ENCODE measurements at places on chromosomes 6 and 20. TPM values are rescaled to one million over a fixed set of nuclear protein-coding genes. Genes with fewer than 3 reads are reported as not detected.
A peak's percentile ranks its signal among the peaks of the same experiment; 100 is the strongest.

DNA sequence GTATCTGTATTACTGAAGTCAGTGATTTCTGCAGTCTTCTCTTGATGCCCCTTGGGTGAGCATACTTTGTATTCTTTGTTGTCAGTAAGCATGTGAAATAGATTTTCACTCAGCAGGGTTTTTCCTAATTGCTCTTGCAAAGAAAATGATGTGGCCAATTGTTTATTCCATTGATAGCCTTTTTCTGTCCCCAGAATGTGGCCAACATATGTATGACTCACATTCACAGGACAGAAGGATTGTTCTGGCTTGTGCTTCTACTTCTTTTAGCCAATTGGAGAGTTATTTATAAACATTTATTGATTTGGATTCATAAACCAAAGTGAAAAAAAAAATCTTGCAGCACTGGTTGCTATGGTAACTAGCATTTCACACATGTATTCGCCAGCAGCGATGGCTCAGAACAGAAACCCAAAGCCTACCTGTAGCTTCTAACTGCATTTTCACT lies 54.4 kb upstream of the RBM24 start:
- no peak overlapping the region for H3K27ac ChIP-seq
- no peak overlapping the region for H3K4me3 ChIP-seq
- no peaks in the 10 kb centered on the region for H3K27me3 ChIP-seq
- no peaks in the 10 kb centered on the region for H3K4me1 ChIP-seq
- DNase-seq, result no peak

DNA sequence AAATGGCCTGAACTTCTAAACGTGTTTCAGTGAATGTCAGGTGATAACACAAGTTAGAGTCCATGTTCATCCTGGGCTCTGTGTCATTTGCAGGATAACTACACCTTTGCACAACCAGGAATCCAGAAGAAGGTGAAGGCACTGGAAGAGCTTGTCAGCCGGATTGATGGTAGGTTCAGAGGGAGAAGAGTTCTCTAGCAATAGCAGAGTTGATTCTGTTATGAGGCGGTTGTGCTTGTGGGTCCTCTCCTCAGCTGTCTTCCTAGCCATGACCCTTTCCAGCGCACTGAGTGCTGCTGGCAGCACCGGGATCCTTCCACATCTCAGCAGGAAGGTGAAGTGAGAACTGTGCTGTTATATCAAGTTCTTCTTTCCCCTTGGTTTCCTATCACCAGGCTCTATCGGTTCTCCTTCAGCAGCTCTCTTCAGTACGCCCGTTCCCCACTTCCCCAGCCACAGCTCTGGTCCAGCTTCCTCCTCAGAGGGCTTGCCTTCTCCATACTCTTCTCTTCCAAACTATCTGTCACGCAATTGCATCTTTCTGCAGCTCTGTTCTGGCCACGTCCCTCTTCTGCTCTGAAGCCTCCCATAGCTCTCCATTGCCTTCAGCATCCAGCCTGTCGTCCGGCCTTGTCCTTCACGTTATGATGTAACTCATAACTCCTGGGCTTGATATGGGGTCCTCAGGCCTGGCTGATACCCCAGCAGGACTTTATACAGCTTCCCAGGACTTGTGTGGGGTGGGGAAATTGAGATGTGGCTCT lies 39.9 kb upstream of the RNF8 start:
- H3K27me3 ChIP-seq, result no peaks in the 10 kb centered on the region
- no peak overlapping the region for H3K27ac ChIP-seq
- DNase-seq, result no peak
- H3K36me3 ChIP-seq, result peaks cover 20% of the 10 kb centered on the region

The ME1 gene
- 9.0 TPM for total RNA-seq

DNA sequence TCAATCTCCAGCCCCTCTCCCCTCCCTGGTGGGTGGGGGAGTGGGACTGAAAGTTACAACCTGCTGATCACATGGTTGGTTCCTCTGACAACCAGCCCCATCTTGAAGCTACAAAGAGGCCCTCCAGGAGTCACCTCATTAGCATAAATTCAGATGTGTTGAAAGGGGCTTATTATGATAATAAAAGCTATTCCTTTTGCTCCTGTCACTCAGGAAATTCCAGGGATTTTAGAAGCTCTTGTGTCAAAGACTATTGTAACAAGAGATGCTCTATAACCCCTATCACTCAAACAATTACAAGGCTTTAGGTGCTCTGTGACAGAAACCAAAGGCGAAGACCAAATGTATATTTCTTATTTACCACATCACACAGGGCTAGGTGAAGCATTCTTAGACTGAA lies 30.1 kb upstream of the MBOAT1 start:
- no peak overlapping the region for H3K27ac ChIP-seq
- no peak overlapping the region for H3K4me3 ChIP-seq
- no peaks in the 10 kb centered on the region for H3K36me3 ChIP-seq
- H3K4me1 ChIP-seq, result no peaks in the 10 kb centered on the region

- no peaks in the 10 kb centered on the region for H3K4me1 ChIP-seq
- H3K4me3 ChIP-seq, result no peak overlapping the region
- DNase-seq, result no peak
- no peak overlapping the region for H3K27ac ChIP-seq
Measured at GRCh38 chr6:47581591-47581990, 104.0 kb downstream of the CD2AP start.

The ANKRD66 gene
- not detected for total RNA-seq

The RSPO4 gene
- 8.9 TPM for total RNA-seq

- peaks cover 20% of the 10 kb centered on the region for H3K4me1 ChIP-seq
- H3K27ac ChIP-seq, result no peak overlapping the region
- no peak for DNase-seq
- peaks cover 97% of the 10 kb centered on the region for H3K27me3 ChIP-seq
- no peak overlapping the region for H3K4me3 ChIP-seq
- no peaks in the 10 kb centered on the region for H3K36me3 ChIP-seq
Measured at GRCh38 chr6:98838032-98838431, 3.7 kb downstream of the POU3F2 start.

DNA sequence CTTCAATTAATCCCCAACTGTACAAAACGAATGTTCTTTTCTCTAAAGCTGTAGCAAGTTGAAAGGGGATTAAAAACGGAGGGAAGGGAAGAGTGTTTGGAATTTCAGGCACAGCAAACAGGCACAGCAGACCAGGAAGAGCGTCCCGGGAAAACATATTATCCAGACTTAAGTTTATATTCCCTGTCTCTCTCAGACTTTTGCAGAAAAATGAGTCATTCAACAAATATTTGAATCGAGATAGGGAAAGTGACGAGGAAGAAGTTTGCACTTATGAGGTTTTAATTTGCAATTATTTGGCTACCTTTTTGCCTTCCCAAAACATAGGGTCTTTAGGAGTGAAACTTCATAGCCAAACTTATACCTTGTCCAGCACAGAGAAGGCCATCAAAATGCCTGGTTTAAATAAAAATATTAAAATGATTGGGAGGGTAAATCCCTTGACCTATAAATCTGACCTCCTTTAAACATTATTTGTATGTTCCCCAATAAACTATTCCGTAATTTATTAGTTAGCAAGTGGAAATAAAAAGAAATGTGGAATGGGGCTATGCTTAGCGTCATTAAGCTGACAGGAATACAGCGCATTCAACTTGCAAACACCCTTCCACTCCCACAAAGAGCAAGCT lies 16.0 kb downstream of the HFE start:
- no peaks in the 10 kb centered on the region for H3K27me3 ChIP-seq
- H3K27ac ChIP-seq, result peak overlapping the region; percentile 97
- H3K36me3 ChIP-seq, result no peaks in the 10 kb centered on the region
- H3K4me3 ChIP-seq, result peak overlapping the region; percentile 78
- H3K4me1 ChIP-seq, result peaks cover 22% of the 10 kb centered on the region
- no peak for DNase-seq

Data from mesothelial cell of epicardium (in vitro differentiated cells).